ENCODE measurements at places on chromosomes 12 and 14.

- peak; percentile 35 for DNase-seq
Measured at GRCh38 chr14:74239848-74240793, 872 bp downstream of the VSX2 start.

GRCh38 chr12:19886065-19886464 is 446.8 kb downstream of the AEBP2 start:
- no peak for DNase-seq

DNA sequence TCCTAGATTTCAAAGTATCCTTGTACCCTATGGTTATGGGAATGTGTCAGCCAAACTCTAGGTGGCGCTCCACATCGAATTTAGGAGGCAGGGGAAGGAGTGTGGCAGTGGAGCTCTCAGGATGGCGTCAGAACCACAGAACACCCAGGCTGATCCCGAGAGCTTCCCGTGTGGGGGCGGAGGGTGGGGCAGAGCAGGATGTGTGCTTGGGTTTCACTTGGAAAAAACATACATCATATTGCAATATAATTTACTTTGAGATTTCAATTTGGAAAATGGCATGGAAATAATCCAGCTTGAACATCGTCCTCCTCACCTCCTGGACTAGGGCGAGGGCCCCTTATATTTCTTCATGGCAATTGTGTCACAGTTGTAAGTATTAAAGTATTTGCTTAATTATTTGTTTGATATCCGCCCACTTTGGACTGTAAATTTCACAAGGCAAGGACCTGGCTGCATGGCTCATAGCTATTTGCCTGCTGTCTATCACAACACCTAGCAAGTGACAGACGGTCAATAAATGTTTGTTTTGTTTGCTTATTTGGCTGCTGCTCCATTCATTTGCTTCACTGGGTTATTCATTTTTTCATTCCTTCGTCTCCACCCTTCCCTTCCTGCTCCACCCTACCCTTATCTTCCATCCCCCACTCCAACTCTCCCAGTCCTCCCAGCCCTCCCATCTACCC is 221.5 kb upstream of the HMGA2 start:
- peak; percentile 77 for DNase-seq

DNA sequence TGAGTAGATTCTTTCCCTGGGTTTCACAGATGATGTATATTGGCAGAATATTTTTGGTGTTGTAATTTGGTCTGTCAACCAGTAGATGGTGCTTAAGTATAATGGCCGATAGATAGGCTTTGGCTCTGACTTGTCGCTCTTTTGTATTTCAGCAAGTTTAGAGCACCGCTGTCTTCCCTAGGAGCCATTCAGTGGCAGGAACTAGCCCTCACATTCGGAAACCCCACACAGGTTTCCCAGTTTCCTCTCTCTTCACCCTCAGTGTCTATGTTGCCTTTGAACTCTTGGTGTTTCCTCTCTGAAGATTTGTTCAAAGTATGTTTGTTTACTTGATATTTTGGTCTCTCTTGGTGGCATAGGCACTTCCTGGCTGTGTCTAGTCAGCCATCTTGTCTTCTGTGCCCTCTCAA is 102.2 kb downstream of the GPHN start:
- no peak for DNase-seq

GRCh38 chr14:60222820-60223219 is 26.2 kb upstream of the PPM1A start:
- no peak for DNase-seq

GRCh38 chr12:27456618-27457017 is 10.1 kb downstream of the SMCO2 start:
- DNase-seq, result peak; percentile 28

- no peak for DNase-seq
Measured at GRCh38 chr12:23462546-23462945, 486.9 kb downstream of the SOX5 start.

GRCh38 chr14:101000711-101001250 is 97.3 kb upstream of the RTL1 start:
- no peak for DNase-seq

DNA sequence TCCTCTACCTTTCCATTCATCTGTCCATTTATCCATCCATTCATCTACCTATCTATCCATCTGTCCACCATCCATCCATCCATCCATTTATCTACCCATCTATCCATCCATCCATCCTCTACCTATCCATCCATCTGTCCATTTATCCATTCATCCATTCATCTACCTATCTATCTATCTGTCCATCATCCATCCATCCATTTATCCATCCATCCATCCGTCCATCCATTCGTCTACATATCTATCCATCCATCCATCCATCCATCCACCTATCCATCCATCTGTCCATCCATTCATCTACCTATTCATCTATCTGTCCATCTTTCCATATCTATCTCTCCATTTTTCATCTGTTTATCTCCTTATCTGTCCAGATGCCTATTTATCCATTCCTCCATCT is 21.0 kb downstream of the CABP1 start:
- DNase-seq, result no peak

GRCh38 chr14:21575661-21576060 is 4.2 kb downstream of the OR10G3 start:
- no peak for DNase-seq

GRCh38 chr14:24940213-24940783 is 109.6 kb downstream of the STXBP6 start:
- no peak for DNase-seq

DNA sequence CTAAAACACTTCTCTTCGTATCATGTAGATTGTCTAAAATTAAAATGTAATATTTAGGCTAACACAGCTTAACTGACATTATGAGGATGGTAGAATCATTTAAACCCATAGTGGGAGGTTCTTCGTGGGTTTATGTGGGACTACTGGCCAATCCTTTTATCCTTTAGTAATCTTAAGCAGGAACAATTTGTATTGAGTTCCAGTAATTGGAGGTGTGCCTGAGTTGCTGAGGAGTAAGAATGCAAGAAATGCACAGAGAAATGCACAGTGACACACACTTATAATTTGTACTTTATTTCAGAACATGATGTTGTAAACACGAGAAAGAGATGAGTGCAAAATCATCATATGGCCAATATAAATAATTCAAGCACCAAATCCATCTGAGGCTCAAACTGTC is 22.3 kb downstream of the OTOGL start:
- no peak for DNase-seq

- peak; percentile 68 for DNase-seq
Measured at GRCh38 chr14:85531587-85532373, 1.8 kb downstream of the FLRT2 start.

DNA sequence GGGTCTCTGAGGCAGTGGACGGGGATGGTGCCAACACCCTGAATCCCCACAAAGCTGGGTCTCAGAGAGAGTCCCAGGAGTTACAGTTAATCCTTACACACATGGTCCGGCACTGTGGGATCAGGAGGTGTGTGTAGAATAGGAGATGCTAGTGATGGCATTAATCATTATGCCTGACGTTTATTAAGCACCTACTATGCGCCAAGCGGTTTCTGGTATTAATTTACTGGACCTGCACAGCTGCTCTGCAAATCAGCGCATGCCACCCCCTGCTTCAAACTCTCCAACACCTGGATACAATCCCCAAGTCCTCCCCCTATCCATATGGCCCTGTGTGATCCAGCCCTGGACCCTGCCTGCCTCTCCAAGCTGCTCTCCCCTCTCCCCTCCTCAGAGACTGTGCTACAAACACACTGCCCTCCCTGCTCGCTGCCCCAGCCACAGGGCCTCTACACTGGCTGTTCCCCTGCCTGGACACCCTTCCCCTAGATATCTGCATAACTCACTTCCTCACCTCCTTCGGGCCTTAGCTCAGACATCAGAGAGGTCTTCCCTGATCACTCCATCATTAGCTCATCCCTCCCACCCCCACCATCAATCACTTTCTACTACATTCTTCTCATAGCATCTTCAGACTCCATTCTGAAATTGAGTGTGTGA is 86.0 kb downstream of the RFLNA start:
- DNase-seq, result no peak

DNA sequence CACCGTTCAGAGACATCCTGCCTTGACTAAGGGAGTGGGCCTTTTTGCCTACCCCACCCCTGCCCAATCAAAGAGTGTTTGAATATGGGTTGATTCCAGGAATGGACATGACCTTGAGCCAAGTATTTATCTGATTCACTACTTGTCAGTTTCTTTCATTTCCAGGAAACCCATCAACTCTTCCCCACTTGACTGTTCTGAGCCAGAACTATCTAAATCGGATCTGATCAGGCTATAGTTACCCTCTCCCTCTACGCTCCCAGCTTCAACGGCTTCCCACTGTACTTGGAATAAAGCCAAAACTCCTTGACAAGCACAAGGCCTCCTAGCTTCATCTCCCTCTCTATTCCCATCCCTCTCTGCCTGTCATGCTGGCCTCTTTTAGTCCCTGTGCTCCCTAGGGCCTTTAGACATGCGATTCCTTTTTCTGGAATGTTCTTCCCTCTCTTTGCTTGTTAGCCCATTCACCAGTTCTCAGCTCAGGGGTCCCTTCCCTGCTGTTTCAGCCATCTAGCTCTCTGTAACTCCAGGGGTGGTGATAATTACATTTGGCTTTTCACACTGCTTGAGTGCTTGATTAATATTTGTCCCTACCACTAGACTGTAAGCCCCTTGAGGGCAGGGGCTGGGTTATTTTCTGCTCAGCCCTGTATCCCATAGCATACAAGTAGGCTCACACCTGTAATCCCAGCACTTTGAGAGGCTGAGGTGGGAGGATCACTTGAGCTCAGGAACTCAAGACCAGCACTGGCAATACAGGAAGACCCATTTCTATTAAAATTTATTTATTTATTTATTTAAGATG is 5.5 kb upstream of the ITPK1 start:
- DNase-seq, result no peak

GRCh38 chr14:20781803-20782202 is 735 bp downstream of the RNASE6 start:
- no peak for DNase-seq

DNA sequence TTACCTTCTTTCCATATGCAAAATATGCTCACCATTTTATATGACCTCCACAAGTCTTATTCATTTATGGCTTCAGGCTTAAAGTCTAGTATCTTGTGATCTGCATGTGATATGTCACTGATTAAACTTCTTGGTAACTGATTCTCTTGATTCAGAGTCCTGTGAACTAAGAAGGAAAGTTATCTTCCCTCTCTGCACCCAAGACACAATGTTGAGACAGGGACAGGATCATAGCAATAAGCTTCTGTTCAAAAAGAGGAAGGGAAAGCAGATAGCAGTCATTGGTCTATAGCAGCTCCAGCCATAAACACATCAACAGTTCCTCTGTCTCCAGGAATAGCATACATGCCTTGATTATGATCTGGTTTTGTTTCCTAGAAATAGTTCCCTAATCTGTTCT is 103.1 kb downstream of the UNC79 start:
- no peak for DNase-seq

DNA sequence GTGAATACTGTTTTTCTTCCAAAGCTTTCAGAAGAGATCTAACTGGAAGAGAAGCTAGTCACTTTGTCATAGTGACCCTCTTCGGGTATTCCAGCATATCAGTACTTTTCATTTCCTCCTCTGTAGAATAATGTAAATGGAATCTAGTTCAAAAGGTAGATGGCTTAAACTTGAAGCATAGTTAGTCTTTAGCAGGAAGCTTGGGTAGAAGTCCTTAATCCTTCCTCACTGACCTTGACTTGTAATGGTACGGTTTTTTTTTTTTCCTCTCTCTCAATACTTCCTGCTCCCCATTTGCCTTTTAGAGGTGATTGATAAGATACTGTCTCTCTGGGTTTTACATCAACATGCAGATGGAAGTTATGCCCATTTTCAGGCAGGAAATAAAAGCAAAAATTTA is 1.7 kb downstream of the FBXO34 start:
- no peak for DNase-seq

- DNase-seq, result no peak
Measured at GRCh38 chr12:113204804-113205203, 16.5 kb upstream of the TPCN1 start.

DNA sequence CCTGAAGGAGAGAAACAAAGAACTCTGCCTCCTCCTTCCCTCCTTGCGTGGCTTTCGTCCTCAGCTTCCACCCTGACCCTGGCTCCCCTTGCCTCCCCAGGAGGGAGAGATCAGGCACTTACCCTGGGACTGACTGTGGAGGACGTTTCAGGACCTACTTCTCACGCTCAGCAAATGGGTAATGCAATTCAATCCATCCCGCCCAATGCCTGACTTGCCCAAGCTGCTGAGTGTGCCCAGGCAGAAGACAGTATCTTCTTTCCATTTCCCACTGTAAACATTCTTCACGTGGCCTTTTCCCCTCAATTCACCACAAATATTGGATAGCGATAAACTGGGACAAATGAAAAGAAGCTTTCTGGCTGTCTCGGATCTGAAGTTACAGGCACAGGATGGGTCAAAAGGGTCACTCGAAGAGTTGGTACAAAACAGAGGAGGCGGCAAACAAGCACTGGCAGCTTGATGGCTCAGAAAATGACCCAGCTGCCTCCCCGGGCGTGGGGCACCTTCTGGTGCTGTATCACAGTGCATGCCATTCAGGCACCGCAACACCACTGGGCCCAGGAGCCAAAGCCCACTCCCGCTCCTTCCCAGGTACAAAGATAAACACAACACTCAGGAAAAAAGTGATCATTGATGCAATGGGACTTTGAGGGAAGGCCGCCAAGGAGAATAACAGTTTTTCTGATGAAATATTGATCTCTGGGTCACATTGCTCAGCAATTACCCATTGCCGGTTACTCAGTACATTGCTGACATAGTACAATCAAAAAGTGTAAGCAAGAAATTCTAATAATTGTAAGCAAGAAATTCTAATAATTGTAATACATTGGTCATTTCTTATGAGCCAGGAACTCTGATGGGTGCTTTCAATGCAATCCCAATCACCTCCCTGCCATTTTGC is 65.8 kb downstream of the TRIM9 start:
- DNase-seq, result no peak

DNA sequence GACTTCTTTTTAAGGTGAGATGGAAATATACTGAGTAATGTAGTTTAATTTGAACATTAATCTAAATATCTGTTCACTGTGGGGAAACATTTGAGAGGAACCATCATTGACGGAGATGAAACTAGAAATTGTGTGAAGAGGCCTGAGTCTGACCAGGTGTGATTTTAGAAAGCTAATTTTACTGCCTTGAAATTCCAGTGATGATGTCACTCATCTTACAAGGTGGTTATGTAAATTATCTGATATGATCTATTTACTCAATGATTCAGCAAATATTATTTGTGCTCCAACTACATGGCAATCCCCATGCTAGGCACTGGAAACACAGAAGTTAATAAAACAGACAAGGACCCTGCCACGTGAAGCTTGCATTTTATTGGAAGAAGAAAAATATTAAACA is 435.7 kb upstream of the DCN start:
- no peak for DNase-seq

DNA sequence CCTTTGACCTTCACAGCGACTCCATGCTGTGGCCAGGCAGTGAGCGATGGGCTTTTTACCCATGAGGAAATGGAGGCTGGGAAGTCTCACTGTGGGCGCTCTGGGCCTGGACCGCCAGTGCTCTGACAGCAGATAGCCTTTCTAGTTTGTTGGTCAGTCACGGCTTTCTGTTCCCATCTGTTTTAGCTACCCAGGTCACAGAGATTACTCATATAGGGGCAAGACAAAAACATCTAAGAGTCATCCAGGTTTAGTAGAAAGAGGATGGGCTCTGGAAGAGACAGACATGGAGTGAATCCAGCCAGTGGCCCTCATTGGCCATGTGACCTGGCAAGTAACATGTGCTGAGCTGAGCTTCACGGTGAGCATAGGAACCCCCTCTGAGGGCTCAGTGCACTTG is 68.6 kb downstream of the MARK3 start:
- no peak for DNase-seq

- DNase-seq, result no peak
Measured at GRCh38 chr12:50387487-50387886, 8.9 kb downstream of the FAM186A start.

Measured in WTC11 (cell line).